ENCODE measurements at places on chromosomes 6 and 20.
A peak's percentile ranks its signal among the peaks of the same experiment; 100 is the strongest.

DNA sequence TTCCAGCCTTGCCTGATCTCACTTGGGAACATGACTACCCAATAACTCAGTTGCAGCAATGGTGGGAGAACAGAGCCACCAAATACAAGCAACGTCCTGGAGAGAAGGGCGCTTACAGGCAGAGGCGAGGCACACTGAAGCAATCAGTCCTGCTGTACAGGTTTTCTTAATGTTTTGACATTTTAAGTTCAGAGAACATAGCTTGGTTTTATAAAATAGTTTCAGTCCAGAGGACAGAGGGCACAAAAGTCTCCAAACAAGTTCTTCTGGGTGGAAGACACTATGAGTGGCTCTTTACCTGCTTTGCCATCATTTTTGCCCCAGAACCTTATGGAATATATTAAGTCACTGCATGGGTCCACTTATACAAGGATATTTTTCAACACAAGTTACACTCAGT, 103.4 kb upstream of the KCNG1 start:
- no peak for DNase-seq

- DNase-seq, result no peak
Observed at GRCh38 chr20:58342104-58342945, 32.8 kb downstream of the RAB22A start.

- no peak for DNase-seq
Observed at GRCh38 chr6:157372501-157373280, 8.3 kb upstream of the ZDHHC14 start.

DNA sequence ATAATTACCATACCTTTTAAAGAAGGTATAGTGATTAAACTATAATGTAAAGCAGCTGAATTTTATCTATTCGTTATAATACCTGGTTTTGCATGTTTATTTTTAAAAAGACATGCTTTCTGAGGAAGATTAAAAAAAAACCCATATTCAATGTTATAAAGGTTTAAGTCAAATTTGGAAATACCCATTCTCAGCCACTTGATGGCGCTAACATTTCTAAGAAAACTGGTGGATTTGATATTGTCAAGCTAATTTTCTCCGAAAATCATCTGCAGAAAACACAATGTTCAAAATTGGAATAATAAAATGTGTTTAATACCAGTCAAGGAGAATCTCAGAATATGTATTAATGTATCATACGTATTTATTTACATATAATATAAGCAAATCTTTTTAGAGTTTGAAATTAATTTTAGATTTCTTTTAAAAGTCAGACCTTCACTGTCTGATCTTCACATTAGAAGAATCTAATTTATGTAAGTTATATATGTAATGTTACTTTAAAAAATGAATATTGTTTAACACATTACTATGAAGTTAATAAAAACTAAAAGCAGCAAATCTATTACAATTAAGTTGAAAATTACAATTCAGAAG, 35.0 kb downstream of the SHPRH start:
- peak; percentile 52 for DNase-seq

GRCh38 chr6:9461188-9461587, 953.7 kb downstream of the TFAP2A start:
- DNase-seq, result no peak

Measured in pons (tissue), 1 donor.